ENCODE measurements at places on chromosomes 4 and X. TPM values are rescaled to one million over a fixed set of nuclear protein-coding genes. Genes with fewer than 3 reads are reported as not detected.

ASB5 gene
- 0.25 TPM for total RNA-seq

TTC29 gene
- total RNA-seq: 0.28 TPM

FDCSP gene
- 0.50 TPM for total RNA-seq

DNA sequence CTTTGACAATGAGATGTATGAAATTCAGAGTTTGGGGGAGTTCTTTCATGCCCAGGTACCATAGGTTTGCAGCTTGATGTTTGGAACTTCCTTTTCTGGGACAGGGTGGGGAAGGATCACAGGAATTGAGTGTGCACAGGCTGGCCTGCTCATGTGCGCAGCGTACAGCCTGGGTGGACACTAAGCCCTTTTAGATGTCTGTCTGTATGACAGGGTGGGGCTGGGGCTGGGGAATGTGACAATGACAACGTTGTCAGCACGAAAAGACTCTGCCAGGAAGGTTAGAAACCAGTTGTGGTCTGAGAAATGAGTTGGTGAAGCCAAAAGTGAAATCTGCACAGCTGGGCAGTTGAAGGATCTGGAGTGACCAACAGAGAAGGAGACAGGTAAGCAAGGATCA is 47.4 kb downstream of the WWC2 start:
- no peak overlapping the region for H3K4me3 ChIP-seq
- H3K36me3 ChIP-seq: no peaks in the 10 kb centered on the region
- no peak overlapping the region for H3K27ac ChIP-seq
- DNase-seq: no peak
- H3K4me1 ChIP-seq: peaks cover 17% of the 10 kb centered on the region
- H3K27me3 ChIP-seq: no peaks in the 10 kb centered on the region

- no peak overlapping the region for H3K27ac ChIP-seq
- peaks cover 3% of the 10 kb centered on the region for H3K4me1 ChIP-seq
- no peak for DNase-seq
- H3K4me3 ChIP-seq: no peak overlapping the region
These were observed 63.2 kb upstream of the SLC4A4 start for GRCh38 chr4:71275570-71275969.

DNA sequence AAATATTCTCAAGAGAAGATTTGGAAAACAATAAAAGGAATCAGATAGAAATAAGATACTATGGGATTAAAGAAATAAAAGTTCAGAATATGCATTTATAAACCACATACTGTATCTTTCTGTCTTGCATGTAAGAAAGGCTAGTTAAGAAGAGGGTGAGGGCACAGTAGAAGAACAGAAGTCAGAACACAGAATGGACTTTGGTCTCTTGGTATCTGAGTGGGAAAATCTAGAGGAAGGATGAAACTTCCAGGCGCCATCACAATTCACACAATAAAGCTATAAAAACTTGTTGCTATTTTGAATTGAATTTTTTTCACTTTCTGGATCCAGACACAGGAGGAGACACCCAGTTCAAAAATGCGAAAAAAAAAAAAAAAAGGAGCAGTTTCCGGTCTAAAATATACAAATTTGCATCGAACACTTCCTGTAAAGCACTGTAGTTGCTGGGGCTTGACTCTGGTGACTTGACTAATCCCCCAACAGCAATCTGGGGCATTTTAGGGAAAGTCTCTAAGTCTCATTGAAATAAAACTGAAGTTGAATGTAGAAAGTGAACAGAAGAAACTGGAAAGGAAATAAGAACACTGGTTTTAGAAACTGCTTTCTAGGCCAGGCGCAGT is 8.1 kb upstream of the NAAA start:
- no peak for DNase-seq
- H3K4me1 ChIP-seq: no peaks in the 10 kb centered on the region
- no peak overlapping the region for H3K4me3 ChIP-seq
- H3K36me3 ChIP-seq: peaks cover 2% of the 10 kb centered on the region
- no peaks in the 10 kb centered on the region for H3K27me3 ChIP-seq

STATH gene
- not detected for total RNA-seq

DNA sequence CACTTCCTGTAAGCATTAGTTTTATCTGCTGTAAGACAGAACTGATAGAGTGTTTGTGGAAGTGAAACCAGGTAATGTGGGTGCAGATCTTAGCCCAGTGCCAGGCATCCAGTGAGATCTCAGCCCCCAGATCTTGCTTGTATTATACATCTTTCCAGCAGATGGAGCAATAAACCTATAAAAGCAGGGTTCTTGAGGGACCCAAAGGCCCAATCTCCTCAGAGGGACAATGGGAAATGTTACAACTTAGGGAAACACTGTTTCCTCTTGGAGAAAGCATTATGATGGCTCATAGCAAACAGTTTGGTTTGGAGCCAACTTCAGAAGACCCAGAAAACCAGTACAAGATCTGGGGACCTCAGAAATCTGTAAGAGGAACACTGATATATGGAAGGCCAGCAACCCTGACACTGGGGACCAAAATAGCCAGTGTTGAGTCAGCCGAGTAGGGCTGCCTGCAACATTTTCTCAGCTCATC is 206.3 kb downstream of the SLC7A11 start:
- H3K4me1 ChIP-seq: no peaks in the 10 kb centered on the region
- H3K27me3 ChIP-seq: no peaks in the 10 kb centered on the region

NIPAL1 gene
- 6.9 TPM for total RNA-seq

GRCh38 chrX:153662266-153662665 is 11.3 kb downstream of the PNCK start:
- no peaks in the 10 kb centered on the region for H3K36me3 ChIP-seq
- H3K27ac ChIP-seq: no peak overlapping the region
- peak; percentile 67 for DNase-seq
- no peaks in the 10 kb centered on the region for H3K27me3 ChIP-seq

- H3K4me1 ChIP-seq: no peaks in the 10 kb centered on the region
- H3K27me3 ChIP-seq: no peaks in the 10 kb centered on the region
- DNase-seq: no peak
- H3K4me3 ChIP-seq: no peak overlapping the region
- no peak overlapping the region for H3K27ac ChIP-seq
These were observed 70.1 kb downstream of the UNC5C start for GRCh38 chr4:95478679-95479078.

DNA sequence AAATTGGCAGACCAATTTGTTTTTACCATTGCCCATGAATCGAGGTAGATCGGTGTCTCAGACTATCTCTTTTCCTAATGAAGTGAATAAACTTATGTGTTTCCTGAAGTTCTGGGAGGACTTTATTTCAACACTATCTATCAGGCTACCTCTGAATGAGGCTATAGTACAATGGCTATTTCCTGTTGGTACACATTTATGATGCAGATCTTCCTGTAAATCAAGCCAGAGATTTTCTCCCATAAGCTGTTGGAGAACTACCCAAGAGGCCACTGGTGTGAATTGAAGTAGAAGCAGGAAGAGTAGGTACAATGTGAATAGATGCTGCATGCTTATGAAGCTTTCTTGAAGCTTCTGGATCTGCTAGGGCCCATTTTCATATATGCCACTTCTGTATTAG is 16.0 kb downstream of the TXK start:
- no peaks in the 10 kb centered on the region for H3K27me3 ChIP-seq
- no peak overlapping the region for H3K27ac ChIP-seq
- H3K4me1 ChIP-seq: peaks cover 4% of the 10 kb centered on the region
- DNase-seq: no peak
- no peaks in the 10 kb centered on the region for H3K36me3 ChIP-seq

- peaks cover 60% of the 10 kb centered on the region for H3K4me1 ChIP-seq
- no peak overlapping the region for H3K4me3 ChIP-seq
- no peak for DNase-seq
- no peaks in the 10 kb centered on the region for H3K36me3 ChIP-seq
These were observed 12.2 kb downstream of the SH3BP2 start for GRCh38 chr4:2804973-2805501.

DNA sequence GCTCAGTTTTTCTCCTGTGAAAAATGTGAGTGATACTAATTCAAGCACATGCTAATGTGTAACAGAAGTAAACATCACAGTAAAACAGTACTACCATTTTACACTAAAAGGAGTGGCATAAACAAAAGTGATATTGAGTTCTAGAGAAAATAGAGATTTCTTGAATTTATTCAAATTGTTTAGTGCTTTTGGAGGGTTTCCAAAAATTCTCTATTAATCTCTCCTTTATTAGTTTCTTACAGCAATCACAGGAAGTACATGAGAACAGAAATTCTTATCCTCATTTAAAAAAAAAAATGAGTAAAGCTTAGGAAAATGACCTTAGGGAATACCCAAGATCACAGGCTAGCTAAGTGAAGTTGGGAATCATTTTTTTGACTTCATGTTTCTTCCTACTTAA is 459.7 kb upstream of the GALNTL6 start:
- no peaks in the 10 kb centered on the region for H3K36me3 ChIP-seq
- DNase-seq: peak; percentile 3
- no peaks in the 10 kb centered on the region for H3K27me3 ChIP-seq
- H3K27ac ChIP-seq: no peak overlapping the region

DNA sequence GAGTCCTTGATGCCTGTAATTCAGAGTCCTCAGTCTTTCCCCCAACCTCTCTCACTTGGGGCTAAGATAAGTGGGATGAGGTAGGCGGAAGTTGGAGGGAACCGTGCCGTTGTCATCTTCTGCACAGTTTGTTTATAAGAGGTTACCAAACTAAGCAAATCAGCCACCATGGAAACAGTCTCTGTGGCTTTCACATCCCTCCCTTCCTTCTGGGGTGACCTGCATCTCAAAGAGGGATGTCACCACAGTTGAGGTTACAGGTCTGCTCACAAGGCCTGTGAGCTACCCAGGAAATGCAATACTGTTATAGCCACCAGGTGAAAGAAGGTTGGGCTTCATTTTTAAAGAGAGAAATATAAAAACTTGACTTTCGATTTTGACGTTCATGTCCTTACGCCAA is 26.3 kb downstream of the RTL5 start:
- no peaks in the 10 kb centered on the region for H3K36me3 ChIP-seq
- H3K27me3 ChIP-seq: peaks cover 2% of the 10 kb centered on the region
- no peak overlapping the region for H3K27ac ChIP-seq
- peaks cover 4% of the 10 kb centered on the region for H3K4me1 ChIP-seq

CC2D2A gene
- total RNA-seq: 26.7 TPM

DNA sequence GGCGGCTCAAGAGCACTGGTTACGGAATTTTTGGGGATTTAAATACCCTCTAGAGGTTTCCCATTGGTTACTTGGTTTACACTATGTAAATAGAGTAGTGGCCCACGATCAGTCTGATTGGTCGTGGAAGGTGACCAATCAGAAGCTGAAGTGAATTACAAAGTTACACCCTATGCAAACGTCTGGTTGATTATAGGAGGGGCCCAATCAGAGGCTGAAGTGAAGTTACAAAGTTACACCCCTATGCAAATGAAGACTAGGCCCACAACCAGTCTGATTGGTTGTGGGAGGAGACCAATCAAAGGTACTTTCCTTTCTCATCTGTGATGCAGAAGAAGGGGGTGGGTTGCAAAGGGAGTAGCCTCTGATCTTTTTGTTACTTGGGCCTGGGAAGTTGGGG is 45.1 kb upstream of the HSD17B10 start:
- DNase-seq: no peak
- H3K27ac ChIP-seq: no peak overlapping the region
- no peaks in the 10 kb centered on the region for H3K36me3 ChIP-seq
- H3K4me1 ChIP-seq: no peaks in the 10 kb centered on the region

GRCh38 chr4:67776746-67777145 is 22.6 kb upstream of the GNRHR start:
- peak; percentile 13 for DNase-seq
- H3K27ac ChIP-seq: no peak overlapping the region
- H3K36me3 ChIP-seq: no peaks in the 10 kb centered on the region
- no peaks in the 10 kb centered on the region for H3K4me1 ChIP-seq
- no peak overlapping the region for H3K4me3 ChIP-seq

GRCh38 chrX:65574356-65574755 is 39.8 kb upstream of the LAS1L start:
- no peak for DNase-seq
- H3K27me3 ChIP-seq: no peaks in the 10 kb centered on the region
- H3K4me1 ChIP-seq: no peaks in the 10 kb centered on the region
- no peak overlapping the region for H3K27ac ChIP-seq

DNA sequence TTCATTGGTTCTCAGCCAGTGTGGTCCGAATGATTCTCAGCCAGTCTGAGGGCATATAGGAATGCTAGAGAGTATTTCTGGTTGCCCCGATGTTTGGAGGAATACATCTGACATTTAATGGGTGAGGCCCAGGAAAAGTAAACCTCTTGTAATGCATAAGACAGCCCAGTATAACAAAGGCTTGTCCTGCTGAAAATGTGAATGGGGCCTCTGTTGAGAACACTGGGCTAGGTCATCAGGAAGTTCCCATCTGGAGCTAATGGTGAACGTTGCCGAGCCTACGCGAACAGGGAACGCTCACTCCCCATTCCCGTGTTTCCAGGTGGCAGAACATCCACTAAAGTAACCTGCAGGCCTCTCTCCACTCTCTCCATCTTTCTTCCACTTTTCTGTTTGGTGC is 132.0 kb upstream of the CLNK start:
- no peak for DNase-seq
- no peak overlapping the region for H3K27ac ChIP-seq
- H3K27me3 ChIP-seq: no peaks in the 10 kb centered on the region
- H3K36me3 ChIP-seq: no peaks in the 10 kb centered on the region
- no peak overlapping the region for H3K4me3 ChIP-seq

DNA sequence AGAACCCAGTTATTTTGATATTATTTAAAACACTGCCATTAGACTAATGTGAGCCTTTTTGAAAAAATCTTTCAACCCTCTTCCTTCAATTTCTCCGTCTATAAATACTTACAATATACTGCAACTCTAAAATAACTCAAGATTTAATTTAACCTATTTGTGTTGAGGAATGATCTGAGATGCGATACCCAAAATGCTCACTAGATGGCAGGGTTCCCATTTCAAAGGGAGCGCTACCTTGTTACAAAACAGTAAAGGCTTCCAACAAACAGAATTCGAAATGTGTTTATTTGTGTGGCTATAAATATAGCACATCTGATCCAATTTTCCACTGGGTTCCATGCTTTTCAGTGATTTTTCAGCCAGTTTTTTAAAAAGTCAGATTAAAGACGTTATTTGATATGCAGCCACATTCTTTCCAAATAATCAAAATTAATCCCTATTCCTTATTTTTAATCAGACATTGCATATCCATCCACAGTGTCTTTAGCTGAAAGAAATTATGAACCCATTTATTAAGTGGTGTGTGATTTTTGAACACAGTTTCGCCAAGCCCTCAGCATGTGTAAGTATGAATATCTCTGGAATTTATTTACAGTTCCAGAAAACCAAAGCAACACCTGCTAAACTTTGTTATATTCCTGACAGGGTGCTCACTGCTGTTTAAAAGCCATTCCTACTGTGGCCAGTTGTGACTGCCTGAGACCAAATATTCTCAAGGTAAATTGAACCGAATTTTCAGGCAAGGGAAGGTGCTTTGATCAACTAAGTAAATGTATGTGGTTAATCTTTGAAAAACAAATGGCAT is 668.0 kb upstream of the LCORL start:
- H3K27ac ChIP-seq: no peak overlapping the region
- no peaks in the 10 kb centered on the region for H3K4me1 ChIP-seq
- H3K4me3 ChIP-seq: no peak overlapping the region
- H3K36me3 ChIP-seq: no peaks in the 10 kb centered on the region
- peak; percentile 88 for DNase-seq

Data from kidney (tissue), 22 donors.